ENCODE measurements at places on chromosomes 2 and 18.

DNA sequence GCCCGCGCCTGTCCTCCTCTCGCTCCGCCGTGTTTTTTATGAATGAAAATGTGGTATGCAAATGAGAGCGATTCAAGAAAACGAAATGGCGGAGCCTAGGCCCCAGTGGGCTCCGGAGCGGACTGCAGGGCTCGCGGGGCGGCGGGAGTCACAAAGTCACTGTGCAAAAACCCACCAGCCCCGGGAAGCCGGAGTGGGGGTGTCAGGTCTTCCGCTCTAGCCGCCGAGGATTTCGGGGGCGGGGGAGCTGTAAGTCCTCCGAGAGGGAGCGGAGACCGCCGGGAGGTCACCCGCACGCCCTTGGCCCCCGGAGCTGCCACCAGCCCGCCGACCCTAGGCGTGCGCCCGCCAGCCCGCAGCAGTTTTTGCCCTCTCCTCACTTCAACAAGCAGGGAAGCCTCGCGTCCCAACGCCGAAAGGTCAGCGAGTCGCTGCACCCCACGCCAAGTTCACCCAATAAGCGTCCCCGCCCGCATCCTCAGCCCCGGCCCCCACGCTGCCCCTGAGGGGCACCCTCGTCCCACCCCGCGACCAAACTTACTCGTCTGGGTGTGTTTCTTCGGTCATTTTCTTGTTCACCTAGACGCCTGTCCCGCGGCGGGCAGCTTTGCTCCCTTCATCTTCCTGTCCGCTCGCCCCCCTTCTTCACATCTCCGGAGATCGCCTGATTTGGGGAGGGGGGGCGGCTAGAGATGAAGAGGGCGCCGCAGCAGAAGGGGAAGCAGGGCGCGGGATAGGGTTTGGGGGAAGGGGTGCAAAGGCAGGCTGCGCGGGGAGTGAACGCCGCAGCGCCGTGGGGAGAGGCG is 775 bp downstream of the SPRED2 start:
- DNase-seq, result no peak

DNA sequence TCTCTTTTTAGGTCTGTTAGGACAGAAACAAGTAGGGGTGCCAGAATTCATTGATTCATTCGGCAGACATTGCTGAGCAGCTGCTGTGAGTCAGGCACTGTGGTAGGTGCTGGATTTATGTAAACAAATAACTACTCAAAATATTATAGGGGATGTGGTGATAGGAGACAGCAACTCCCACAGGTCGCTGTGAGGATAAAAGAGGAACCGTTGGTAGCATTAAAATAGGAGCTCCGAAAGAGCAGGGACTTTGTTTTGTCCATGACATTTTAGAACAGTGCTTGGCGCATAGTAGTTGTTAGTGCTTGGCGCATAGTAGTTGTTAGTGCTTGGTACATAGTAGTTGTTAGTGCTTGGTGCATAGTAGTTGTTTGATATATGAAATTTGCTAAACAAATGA is 29.2 kb downstream of the ATP6V1C2 start:
- DNase-seq, result no peak

- DNase-seq, result no peak
Observed at GRCh38 chr2:101638181-101638711, 59.3 kb upstream of the MAP4K4 start.

DNA sequence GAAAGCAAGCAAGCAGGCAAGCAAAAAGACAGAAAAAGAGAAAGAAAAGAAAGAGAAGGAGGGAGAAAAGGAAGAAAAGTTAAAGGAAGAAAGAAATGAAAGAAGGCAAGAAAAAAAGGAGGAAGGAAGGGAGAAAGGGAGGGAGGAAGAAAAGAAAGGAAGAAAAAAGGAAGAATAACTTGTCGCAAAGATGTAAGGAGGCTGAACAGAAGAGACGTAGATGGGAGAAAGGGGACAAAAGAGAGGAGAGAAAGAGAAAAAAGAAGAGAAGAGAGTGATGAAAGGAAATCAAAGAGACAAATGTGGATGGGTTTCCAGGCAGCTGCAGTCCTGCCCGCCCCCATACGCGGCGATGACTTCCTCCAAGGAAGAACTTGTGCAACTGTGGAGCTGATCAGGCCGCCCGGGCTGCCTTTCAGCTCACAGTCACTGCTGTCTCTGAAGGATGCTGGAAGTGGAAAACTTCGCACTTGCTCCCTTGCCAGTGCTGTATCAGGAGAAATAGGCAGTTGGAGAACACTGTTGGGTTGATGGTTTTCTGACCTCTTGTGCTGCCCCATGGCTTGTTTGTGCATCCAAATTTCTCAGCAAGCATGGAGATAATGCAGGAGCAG is 52.9 kb downstream of the TRIB2 start:
- no peak for DNase-seq

DNA sequence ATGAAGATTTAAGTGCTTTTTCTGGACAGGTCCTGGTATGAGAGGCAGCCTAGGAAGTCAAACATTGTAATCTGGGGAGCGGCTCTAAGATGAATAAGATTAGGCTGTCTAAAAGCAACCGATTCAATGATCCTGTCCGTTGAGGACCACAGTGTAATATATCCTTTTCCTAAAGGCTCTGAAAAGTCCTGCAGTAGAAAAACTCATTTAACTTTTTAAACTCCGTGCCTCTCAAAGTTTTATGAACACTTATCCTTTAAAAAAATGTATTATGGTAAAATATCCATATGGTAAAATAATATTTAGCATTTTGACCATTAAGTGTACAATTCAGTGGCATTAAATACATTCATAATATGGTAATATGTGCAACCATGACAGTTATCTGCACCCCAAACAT is 39.8 kb downstream of the ATOH8 start:
- DNase-seq, result no peak

DNA sequence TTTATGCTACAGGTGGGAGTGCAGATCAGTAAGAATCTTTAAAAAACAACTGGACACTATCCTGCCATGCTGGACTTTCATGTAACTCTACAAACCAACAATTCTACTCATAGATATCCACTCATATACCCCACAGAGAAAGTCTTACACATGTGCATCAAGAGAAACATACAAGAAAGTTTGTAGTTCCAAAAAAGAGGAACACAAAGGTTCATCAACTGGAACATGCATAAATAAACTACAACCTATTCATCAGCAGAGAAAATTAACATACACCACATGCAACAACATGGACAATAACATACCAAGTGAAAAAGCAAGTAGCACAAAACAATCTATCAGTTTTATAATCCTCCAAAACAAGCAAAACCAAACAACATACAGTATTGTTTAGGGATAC is 17.0 kb downstream of the TCF4 start:
- DNase-seq, result no peak

- DNase-seq, result no peak
Observed at GRCh38 chr2:24183366-24184069, 8.7 kb downstream of the FAM228A start.

GRCh38 chr2:177281400-177282180 is 17.1 kb upstream of the NFE2L2 start:
- peak; percentile 96 for DNase-seq

DNA sequence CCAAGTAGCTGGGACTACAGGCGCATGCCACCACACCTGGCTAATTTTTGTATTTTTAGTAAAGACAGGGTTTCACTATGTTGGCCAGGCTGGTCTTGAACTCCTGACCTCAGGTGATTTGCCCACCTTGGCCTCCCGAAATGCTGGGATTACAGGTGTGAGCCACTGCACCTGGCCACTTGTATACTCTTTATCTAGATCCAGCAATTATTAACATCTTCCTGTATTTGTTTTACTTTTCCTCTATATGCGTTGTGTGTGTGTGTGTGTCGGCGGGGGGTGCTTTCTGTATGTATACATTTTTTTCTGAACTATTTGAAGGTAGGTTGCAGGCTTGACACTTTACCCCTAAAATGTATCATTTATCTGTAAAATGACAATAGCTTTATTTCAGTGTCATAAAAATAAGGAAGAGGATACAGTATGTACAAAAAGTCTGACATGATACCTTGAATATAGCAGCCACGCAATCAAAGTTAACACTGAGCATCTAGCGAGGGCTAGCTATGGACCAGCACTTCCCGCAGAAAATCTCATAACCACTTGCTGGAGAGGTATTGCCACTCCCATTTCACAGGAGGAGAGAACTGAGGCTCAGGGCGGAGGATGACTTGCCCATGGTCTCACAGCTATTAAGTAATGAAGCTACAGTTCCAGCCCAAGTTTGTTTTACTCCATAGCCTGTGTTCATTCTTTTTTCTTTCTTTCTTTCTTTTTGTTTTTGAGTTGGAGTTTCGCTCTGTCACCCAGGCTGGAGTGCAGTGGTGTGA is 251.3 kb downstream of the MYCN start:
- no peak for DNase-seq

GRCh38 chr2:115542331-115542730 is 1099.9 kb downstream of the DPP10 start:
- DNase-seq, result no peak

DNA sequence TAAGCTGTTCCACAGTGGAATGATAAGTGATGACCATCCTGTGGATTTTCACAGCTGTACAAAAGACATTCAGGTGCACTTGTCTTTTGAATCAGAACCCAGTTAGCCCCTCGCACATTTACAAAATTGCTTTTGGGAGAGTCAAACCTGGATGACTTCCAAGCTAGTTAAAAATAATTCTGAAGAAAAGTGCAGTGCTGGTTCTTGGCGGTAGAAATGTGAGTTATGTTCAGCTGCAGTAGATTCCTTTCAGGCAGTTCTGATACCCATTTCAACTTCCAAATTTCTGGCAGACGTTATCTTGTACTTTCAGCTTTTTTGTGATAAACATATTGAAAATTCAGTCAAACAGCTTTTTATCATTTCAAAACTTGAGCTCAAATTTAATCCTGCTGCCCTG is 324.7 kb downstream of the NRXN1 start:
- DNase-seq, result no peak

- DNase-seq, result no peak
Observed at GRCh38 chr2:121008975-121009374, 273.3 kb downstream of the GLI2 start.

- no peak for DNase-seq
Observed at GRCh38 chr2:201378496-201379397, 21.6 kb upstream of the FLACC1 start.

GRCh38 chr2:133936096-133936495 is 317.8 kb upstream of the MGAT5 start:
- no peak for DNase-seq

- DNase-seq, result no peak
Observed at GRCh38 chr2:36376992-36377738, 21.6 kb downstream of the CRIM1 start.

DNA sequence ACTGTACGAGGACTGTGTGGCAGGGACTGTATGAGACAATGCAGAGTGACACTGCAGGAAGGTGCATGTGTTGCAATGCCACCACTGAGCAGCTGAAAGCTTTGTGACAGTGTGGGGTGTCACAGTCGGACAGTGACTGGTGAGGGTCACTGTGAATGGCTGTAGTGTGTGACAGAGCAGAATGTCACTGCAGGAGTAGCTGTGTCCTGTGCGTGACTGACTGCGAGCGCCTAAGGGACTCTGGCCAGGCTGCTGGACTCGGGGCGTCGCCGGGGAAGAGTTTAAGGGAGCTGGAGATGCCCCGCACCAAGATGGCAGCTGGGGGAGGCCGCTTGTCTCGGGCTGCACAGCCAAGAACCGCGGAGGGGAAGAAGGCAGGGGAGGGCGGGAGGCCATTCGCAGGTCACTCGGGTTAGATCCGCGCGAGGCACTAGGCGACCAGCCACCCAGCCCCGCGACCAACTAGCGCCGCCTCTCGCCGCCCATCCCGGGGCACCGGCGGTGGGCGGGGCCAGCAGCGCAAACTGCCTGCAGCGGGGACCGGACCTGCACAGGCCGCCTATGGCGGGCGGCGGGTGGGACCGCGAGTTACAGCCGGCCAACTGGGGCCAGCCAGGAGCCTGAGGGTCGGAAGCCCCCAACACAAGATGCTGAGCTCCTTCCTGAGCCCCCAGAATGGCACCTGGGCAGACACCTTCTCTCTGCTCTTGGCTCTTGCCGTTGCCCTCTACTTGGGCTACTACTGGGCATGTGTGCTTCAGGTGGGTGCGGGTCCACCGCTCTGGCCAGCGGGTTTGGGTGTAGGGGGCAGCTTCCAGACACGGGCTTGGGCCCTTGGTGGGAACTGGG is at the start of gene ABHD1:
TSS of gene ABHD1 (plus strand) at position 514 of the 849 bp plus-strand sequence. CDS start at position 648, 134 bp downstream.
- DNase-seq, result no peak

- peak; percentile 41 for DNase-seq
Observed at GRCh38 chr2:159515441-159515840, 100.9 kb downstream of the BAZ2B start.

DNA sequence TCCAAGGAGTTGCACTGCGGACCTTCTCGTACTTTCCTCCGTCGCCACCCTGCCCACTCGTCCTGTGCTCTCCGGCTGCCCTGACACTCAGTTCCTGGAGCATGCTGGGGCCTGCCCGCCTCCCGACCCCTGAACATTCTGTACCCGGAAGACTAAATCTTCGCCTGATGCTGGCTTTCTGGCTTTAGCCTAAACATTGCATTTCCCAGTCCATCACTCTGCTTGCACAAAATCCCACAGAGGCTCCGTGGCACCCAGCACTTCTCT is 550 bp upstream of the SFXN5 start:
- DNase-seq, result no peak

GRCh38 chr2:37085731-37086147 is 1.4 kb downstream of the GPATCH11 start:
- no peak for DNase-seq

- no peak for DNase-seq
Observed at GRCh38 chr2:138559641-138560040, 58.1 kb downstream of the SPOPL start.

GRCh38 chr2:12726271-12726670 is 9.5 kb downstream of the TRIB2 start:
- no peak for DNase-seq

- DNase-seq, result no peak
Observed at GRCh38 chr2:232321156-232321816, 57.3 kb upstream of the ALPP start.

- DNase-seq, result no peak
Observed at GRCh38 chr18:80243204-80243603, 4.1 kb downstream of the PARD6G start.

GRCh38 chr2:231379266-231380215 is 16.0 kb upstream of the B3GNT7 start:
- no peak for DNase-seq

GRCh38 chr2:941871-942270 is 8.8 kb upstream of the SNTG2 start:
- no peak for DNase-seq

DNA sequence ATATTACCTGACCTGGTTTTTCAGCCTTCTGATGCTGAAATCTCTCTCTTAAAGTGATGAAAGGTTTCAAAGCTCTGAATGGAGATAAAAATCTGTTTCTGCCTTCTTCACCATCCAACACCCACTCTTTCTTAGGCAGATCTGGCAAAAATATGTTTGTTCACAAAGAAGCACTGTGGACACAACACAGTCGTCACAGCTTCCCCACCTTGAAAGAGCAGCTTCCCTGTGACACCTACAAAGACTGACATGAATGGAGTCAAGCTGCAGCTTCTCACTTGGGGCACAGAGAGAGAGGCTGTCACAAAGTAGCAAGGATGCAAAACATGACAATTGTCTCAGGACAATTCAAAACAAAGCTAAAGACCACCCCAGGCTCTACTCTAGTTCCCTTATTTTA is 86.5 kb downstream of the ICOS start:
- DNase-seq, result no peak

GRCh38 chr2:232431705-232432590 is 24.0 kb upstream of the ALPI start:
- DNase-seq, result no peak

GRCh38 chr18:77619525-77619924 is 369.9 kb downstream of the GALR1 start:
- no peak for DNase-seq

- no peak for DNase-seq
Observed at GRCh38 chr2:64594226-64594989, 59.3 kb downstream of the SERTAD2 start.
